ENCODE measurements at places on chromosomes 12 and 14.

DNA sequence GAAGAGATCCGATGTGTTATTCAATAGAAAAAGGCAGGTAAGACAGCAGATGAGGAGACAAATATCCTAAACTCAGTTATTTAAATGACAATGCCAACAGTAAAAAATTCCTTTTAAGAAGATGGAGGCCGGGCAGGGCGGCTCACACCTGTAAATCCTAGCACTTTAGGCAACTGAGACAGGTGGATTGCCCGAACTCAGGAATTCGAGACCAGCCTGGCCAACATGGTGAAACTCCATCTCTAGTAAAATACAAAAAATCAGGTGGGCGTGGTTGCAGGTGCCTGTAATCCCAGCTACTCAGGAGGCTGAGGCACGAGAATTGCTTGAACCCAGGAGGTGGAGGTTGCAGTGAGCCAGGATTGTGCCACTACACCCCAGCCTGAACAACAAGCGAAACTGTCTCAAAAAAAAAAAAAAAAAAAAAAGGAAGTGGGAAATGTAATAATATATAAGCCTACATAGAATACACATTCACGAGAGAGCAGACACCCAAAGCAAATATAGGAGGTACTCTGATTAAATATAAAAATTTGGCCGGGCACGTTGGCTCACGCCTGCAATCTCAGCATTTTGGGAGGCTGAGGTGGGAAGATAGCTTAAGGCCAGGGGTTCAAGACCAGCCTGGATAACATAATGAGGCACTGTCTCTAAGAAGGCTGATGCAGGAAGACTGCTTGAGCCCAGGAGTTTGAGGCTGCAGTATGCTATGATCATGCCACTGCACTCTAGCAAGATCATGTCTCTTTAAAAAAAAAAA lies 19.0 kb downstream of the CORO1C start:
- no peak for DNase-seq

GRCh38 chr12:114684098-114684869 lies at the start of gene TBX3:
TBX3 (minus strand) TSS chr12:114684175; CDS start chr12:114683200, 975 bp downstream.
- DNase-seq, result peak; percentile 100

- DNase-seq, result no peak
Measured at GRCh38 chr14:91041450-91041849, 19.0 kb downstream of the RPS6KA5 start.

- DNase-seq, result no peak
Measured at GRCh38 chr14:104523546-104523935, 56.0 kb upstream of the C14orf180 start.

DNA sequence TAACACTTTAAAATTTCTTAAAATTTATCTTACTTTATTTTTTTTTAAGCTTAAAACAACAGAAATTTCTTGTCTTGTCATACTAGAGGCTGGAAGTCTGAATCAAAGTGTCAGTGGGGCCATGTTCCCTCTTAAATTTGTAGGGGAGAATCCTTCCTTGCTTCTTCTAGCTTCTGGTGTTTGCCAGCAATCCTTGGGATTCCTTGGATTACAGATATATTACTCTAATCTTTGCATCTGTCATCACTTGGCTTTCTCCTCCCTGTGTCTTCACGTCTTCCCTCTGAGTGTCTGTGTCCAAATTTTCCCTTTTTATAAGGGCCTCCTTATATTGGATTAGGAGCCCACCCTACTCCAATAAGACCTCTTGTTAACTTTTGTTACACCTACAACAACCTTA lies 135.6 kb upstream of the PTPRB start:
- peak; percentile 33 for DNase-seq

DNA sequence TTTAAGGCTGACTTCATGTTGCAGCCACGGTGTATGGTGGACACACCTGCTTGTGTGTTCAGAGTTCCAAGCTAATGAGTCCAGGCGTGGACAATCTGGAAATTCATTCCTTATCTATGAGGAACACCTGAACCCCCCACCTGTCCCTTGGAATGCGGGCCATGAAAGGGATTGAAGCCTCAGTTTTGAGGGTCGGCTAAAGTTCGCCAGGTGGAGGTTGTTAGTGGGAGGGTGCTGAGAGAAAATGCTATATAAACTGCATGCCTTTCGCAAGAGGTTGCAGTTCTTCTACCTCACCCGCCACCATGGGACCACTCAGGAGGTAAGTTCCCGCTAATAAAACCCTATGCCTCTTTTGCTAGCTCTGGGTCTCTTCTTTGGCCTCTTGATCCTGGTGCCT lies 348.0 kb downstream of the BCL11B start:
- DNase-seq, result no peak

DNA sequence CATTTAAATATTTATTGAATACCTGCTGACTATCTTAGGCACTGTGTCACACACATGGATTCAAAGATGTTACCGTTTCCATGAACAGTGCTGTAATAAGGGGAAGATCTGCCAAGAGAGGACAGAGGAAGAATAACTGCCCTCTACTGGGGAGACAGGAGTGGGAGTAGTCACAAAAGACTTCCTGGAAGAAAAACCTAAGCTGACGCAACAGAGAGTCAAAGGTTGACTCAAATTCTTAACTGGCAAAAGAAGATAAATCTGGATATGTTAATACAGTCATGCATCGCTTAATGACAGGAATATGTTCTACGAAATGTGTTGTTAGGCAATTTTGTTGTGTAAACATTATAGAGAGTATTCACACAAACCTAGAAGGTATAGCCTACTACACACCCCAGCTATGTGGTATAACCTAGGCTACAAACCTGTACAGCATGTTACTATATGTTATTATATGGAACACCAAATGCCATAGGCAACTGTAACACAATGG lies 51.5 kb downstream of the DCAF5 start:
- DNase-seq, result peak; percentile 87

DNA sequence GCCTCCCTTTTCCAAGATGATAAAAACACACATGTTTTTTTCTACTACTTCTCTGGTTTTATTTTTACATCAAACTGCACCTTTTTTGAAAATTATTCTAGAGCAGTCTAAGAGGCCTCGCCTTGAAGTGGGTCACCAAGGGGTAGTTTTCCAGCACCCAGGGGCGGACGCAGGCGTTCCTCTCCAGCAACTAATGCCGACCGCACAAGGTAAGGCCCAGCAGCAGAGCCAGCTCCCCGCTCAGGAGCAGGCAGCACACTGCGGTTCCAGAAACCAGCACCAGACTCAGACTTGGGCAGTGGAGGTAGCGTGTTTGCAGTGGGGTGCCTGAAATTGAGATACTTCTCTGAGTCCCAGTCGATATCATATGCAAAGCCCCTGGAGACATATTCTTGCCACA lies 31.6 kb downstream of the EP400 start:
- DNase-seq, result no peak

DNA sequence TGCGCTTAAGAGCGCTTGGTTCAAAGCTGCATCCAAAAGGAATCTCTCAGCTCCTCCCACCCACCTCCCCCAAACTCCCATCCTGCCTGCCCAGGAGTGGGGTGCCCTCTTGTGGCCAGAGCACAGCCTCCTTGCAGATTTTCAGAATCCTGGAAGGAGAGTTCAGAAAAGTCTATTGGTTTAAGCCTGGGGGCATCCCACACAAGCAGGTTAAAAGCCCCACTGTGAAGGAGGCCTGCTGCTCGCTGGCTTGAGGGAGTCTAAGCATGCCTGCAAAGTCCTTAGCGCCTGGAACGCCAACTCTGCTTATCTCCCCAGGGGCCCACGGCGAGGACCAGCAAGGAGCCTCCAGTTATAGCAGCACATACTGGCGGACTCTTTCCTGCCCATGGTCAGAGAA lies 297.1 kb downstream of the KSR2 start:
- peak; percentile 67 for DNase-seq

DNA sequence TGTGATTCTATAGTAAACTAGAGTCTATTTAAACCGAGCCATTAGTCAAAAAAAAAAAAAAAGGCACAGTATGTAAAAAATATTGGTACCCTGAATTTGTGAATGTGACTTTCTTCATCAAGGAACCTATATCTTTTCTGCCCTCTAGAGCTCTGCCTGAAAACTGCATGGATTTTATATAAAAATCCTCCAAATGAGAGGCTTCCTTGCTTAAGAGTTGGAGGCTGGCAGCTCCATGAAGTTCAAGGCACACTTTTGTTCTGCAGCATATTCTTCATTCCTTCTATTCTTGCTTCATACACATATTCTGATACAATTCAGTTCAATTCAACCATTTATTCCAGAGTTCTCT lies 23.1 kb upstream of the NKX2-8 start:
- DNase-seq, result no peak

GRCh38 chr12:55823419-55823818 lies 5.6 kb downstream of the ORMDL2 start:
- no peak for DNase-seq

GRCh38 chr12:55932551-55932910 lies 1.6 kb downstream of the DGKA start:
- DNase-seq, result peak; percentile 24

GRCh38 chr12:24044941-24045703 lies 95.7 kb upstream of the SOX5 start:
- DNase-seq, result no peak

DNA sequence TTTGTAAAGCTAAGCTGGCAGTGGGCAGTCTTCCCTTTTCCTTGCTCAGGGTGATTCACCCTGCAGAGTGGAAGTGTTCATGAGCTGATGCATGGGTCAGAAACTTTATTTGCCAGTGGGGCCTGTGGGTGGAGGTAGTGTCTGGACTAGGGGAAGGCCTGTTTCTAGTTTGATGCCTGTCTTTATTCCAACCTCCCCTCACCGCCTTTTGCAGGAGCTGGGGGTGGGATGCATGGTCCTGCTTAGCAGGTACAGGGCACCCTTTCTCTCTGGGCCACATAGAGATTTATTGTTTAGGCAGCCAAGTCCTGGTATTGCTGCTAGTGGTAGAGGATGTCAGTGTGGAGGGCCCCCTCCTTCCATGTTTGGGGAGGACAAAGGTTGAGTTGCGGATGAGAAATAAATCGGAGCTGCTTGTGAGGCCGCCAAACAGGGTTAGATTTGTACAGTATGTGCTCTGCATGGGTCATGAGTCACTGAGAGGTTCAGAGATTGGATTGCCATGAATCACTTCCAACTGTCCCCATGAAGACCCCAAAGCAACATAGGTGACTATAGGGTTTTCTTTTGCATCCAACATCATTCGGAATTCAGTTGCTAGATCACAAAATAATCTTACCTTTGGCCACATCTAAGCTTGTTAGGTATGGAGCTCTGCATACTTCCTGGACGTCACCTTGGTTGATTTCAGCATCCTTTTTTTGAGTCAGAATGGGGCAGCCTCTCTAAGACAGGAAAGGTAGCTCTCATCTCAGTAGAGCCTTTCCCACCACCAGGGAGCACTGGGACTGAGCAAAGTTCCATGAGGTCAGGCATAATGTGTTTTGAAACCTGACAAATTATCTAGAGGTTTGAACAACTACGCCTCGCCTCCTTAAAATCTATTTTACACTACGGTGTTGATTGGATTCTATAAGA lies 8.8 kb downstream of the SMOC1 start:
- no peak for DNase-seq

DNA sequence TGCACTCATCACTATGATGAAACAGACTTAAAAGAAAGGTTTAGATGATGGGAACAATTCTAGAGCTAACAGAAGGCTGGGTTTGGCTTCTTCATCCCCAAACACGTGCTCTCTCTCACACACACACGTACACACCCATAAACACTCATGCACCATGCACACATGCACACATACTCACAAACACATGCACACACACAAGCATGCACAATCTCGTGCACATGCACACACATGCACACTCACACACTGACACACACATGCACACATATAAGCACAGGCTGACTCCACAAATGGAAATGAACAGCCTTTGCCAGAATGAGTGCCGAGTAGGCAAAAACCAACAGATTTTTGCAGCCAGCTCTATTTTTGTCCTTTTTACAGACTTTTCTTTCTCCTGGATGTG lies 1571.6 kb downstream of the AACS start:
- no peak for DNase-seq

DNA sequence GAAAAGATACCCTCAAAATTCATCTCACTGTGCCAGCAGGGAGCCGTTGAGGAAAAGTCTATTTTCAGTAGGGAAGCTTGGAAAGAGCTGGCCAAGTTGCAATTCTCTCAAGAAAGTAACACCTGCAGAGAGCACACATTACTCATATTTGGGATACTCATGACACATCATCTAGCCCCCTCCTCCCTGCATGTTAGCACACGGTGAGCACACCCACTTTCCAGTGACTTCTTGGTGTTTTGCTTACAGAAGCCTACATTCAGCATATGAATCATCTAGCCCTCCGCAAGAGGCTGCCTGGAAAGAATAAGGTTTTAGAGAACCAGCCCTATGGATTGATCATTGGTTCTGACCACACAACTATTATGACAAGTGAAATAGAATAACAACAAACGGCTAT lies 124.5 kb downstream of the PTPRO start:
- DNase-seq, result no peak

DNA sequence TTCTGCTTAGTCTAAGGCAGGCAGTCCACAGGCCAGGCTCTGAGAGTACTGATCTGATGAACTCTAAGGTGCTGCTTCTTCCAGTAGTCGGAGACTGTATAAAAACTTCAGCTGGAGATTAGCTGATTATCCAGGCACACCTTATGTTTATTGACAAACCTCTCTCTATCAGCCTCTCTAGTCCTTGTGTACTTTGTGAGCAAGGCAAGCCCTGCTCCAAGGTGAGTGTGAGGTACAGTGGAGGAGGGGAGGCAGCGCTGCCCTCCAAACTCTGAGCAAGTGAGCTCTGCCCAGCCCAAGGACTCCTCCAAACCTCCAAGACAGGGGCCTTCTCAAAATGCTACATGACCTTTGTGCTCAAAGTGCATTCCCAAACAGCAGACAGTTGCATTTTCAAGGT lies 95.9 kb upstream of the CDKN3 start:
- DNase-seq, result no peak

Data from fibroblast of skin of abdomen (primary cell).